ENCODE measurements at places on chromosomes 3 and 15. TPM values are rescaled to one million over a fixed set of nuclear protein-coding genes. Genes with fewer than 3 reads are reported as not detected.

Gene SRGAP3
- total RNA-seq = 0.61 TPM

Gene QARS1
- 163 TPM for total RNA-seq

Gene FBN1
- total RNA-seq = 6.0 TPM

Gene SH2D7
- total RNA-seq = not detected

Gene OR5H2
- total RNA-seq = not detected

Gene NLGN1
- total RNA-seq = not detected

Gene PPM1M
- 4.1 TPM for total RNA-seq

Gene ALDH1A3
- 14.5 TPM for total RNA-seq

Gene CFAP92
- not detected for total RNA-seq

Gene IFRD2
- total RNA-seq = 95.3 TPM

Gene LINS1
- total RNA-seq = 11.4 TPM

Gene CTXN2
- total RNA-seq = 0.07 TPM

Gene CKMT1B
- 1.9 TPM for total RNA-seq

Gene PHLDB2
- total RNA-seq = 23.3 TPM

Gene LRRK1
- 18.1 TPM for total RNA-seq

Gene LRRC31
- total RNA-seq = not detected

Gene TMEM45A
- 2.2 TPM for total RNA-seq

Gene PRTG
- total RNA-seq = 10.8 TPM

Gene NR1I2
- total RNA-seq = not detected

Gene AQR
- 35.1 TPM for total RNA-seq

Gene GOLGA8N
- total RNA-seq = 1.3 TPM

Gene GOLGA8J
- total RNA-seq = not detected
